Chondrocyte (in vitro differentiated cells): ENCODE measurements at places on chromosomes 4 and X. TPM values are rescaled to one million over a fixed set of nuclear protein-coding genes. Genes with fewer than 3 reads are reported as not detected.
A peak's percentile ranks its signal among the peaks of the same experiment; 100 is the strongest.

DNA sequence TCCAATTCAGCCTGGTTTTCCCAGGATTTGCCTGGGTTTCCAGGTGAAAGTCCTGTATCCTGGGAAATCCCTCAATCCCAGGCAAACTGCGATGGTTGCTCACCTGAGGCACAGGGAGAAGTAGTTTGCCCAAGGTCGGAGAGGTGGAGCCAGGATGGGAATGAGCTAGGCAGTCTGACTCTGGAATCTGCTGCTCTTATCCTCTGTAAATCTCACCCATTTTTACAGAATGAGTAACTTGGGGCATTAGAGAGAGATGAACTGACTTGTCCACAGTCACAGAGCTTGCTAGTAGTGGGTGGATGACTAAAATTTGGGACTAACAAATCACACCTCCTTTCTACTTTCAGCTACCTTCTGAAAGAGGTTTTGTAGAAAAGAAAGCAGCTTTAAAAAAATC lies 9.8 kb upstream of the ARX start:
- H3K4me3 ChIP-seq, result no peak overlapping the region
- peaks cover 19% of the 10 kb centered on the region for H3K4me1 ChIP-seq
- no peak for DNase-seq
- H3K36me3 ChIP-seq, result peaks cover 1% of the 10 kb centered on the region
- H3K27ac ChIP-seq, result no peak overlapping the region

The PHEX gene
- 0.97 to 1.2 TPM (median 1.1 TPM) in 3 replicates for total RNA-seq

The GASK1B gene
- total RNA-seq, result 36.2 to 139 TPM (median 37.6 TPM) in 3 replicates

DNA sequence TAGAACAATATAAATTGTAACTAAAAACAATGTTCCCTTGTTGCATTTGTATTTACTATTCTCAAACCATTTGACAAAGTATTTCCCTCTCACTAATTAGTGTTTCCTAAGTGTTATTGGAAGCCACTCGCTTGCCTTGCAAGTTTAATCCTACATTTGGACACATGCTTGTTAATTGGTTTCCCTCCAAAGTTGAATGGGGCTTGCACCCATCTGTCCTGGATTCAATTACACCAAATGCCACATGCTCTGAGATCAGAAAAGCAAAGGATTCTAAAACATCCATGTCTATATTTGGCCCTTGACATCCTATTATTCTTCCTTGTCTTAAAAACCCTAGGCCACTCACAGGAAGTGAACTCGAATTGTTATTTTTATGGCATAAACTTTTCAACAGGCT lies 146.6 kb downstream of the AMELX start:
- no peak overlapping the region for H3K4me3 ChIP-seq
- no peaks in the 10 kb centered on the region for H3K36me3 ChIP-seq
- H3K27ac ChIP-seq, result no peak overlapping the region
- DNase-seq, result no peak
- peaks cover 29% of the 10 kb centered on the region for H3K4me1 ChIP-seq

DNA sequence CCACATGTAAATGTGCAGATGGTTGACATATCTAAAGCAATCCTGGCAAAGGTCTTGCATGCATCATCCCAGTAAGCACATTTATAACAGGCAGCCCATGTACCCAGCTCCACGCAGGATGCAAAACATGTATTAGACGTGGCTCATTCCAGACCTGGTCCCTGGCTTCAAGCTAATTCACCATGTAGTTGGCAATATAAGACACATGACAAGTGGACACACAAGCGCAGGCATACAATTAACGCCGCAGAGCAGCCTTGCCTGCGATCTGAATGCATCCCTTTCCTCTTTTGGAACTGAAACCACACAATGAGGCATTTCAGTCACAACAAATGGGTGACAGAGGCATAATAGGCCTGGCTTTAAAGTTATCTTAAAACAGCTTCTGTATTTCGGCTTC lies 114.5 kb upstream of the TRIM2 start:
- H3K36me3 ChIP-seq, result peaks cover 2% of the 10 kb centered on the region
- no peaks in the 10 kb centered on the region for H3K27me3 ChIP-seq
- no peak overlapping the region for H3K27ac ChIP-seq
- no peak for DNase-seq
- H3K4me1 ChIP-seq, result peaks cover 13% of the 10 kb centered on the region
- no peak overlapping the region for H3K4me3 ChIP-seq

The CLCN4 gene
- total RNA-seq, result 2.2 to 4.2 TPM (median 4.2 TPM) in 3 replicates

- no peak for DNase-seq
- peaks cover 18% of the 10 kb centered on the region for H3K4me1 ChIP-seq
- no peaks in the 10 kb centered on the region for H3K36me3 ChIP-seq
- H3K27ac ChIP-seq, result no peak overlapping the region
- H3K4me3 ChIP-seq, result no peak overlapping the region
These were observed 188.2 kb downstream of the GC start for GRCh38 chr4:71595576-71596108.

The RTL3 gene
- total RNA-seq, result 0.22 to 0.28 TPM (median 0.24 TPM) in 3 replicates

DNA sequence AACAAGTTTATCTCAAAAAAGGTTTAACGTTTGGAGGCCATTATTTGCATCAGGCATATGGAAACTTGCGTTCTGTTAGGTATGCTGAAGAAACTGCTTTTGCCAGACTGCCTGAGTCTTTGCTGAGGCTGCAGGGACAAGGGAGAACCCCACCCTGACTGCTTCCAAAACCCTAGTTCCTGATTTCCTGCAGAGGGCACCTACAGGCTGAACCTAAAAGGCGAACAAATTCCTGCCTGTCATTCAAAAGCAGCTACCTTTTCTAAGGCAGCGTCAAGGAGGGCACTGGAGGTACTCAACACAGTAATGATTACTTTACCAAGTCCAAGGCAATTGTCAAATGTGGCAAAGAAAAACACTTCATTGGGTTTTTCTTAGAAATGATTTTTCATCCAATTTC lies 578 bp upstream of the CORIN start:
- DNase-seq, result no peak
- H3K27me3 ChIP-seq, result no peaks in the 10 kb centered on the region
- no peak overlapping the region for H3K4me3 ChIP-seq
- H3K4me1 ChIP-seq, result peaks cover 26% of the 10 kb centered on the region
- peaks cover 1% of the 10 kb centered on the region for H3K36me3 ChIP-seq
- H3K27ac ChIP-seq, result no peak overlapping the region

DNA sequence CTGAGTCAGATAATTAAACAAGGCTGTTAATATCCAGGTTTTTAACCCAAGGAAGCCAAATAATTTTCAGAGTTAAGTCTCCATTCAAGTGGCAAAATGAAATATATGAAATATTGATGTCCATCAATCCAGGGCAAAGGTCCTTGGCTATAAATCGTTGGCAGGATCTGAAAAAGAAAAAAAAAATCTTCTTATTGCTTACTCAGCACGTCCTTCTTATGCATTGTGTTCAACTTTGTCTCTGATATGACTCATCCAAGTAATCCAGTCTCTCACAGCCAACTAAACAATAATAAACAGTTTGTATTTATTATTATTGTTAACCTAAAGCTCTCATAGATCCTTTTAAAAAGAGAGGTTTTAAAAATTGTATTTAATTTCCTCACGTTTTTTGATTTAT lies 851.2 kb downstream of the ADGRL3 start:
- no peaks in the 10 kb centered on the region for H3K27me3 ChIP-seq
- no peak for DNase-seq
- H3K4me1 ChIP-seq, result no peaks in the 10 kb centered on the region
- no peak overlapping the region for H3K4me3 ChIP-seq

DNA sequence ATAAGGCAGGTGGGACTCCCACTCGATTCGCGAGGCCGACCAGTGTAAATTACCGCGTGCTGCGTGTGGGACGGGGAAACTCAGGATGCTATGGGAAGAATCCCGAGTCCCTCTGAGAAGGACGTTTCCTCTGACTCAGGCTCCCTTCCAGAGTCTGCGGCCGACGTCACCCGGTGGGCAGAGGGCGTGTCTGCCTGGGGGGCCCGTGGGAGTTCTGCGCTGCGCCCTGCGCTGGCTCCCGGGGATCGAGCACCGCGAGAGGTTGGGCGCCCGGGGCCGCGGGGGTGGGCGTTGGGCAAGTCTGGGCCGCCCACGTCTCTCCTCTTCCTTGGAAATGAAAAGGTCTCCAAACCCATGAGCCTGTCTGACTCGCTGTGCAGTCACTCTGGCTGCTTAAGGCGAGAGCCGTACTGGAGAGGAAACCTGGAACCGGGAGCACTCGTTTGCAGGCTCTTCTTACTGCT lies 568 bp downstream of the NIPAL1 start:
- H3K4me3 ChIP-seq, result peak overlapping the region; percentile 79
- no peak for DNase-seq
- H3K27ac ChIP-seq, result peak overlapping the region; percentile 76
- H3K4me1 ChIP-seq, result peaks cover 17% of the 10 kb centered on the region
- H3K36me3 ChIP-seq, result no peaks in the 10 kb centered on the region
- H3K27me3 ChIP-seq, result peaks cover 14% of the 10 kb centered on the region

The FAM9C gene
- not detected in 3 replicates for total RNA-seq

GRCh38 chr4:109444182-109444844 lies 10.7 kb downstream of the SEC24B start:
- H3K27me3 ChIP-seq, result no peaks in the 10 kb centered on the region
- peaks cover 7% of the 10 kb centered on the region for H3K36me3 ChIP-seq
- no peak overlapping the region for H3K4me3 ChIP-seq

DNA sequence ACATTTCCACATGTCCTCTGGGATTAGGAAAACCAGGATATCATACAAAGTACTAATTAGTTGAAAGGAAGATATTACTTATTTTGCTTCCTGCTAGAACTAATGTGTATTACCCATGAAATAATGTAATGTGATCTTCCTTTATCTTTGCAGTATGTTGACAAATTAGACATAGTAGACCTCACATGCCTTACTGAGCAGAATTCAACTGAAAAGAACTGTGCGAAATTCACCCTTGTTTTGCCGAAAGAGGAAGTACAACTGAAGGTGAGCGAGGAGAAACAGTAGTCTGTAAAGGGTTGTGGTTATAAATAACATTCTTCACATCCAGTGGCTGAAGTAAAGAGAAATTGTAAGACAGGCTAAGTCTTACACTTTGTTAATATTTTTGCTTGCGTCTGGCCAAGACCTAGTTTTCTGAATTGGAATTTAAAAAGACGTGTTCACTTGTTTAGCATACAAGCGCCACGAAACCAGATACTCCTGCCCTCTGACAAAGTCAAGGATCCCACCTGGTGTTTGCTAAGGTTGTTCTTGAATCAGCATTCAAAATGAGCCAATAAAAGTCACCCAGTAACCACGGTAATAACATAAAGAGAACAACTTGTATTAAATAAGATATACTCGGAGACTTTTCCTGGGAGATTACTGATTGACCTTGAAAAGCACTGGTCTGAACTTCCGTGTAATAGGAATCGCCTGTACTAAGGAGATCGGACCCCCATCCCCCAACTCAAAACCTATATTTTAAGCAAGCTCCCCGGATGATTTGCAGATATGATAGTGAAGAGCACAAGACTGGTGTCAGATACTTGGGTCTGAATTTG lies 16.9 kb downstream of the STAP1 start:
- no peak overlapping the region for H3K4me3 ChIP-seq
- H3K27me3 ChIP-seq, result no peaks in the 10 kb centered on the region
- no peaks in the 10 kb centered on the region for H3K4me1 ChIP-seq
- DNase-seq, result no peak
- H3K27ac ChIP-seq, result no peak overlapping the region

GRCh38 chr4:7377223-7377865 lies 57.4 kb downstream of the PSAPL1 start:
- peaks cover 18% of the 10 kb centered on the region for H3K4me1 ChIP-seq
- no peaks in the 10 kb centered on the region for H3K36me3 ChIP-seq
- no peak overlapping the region for H3K4me3 ChIP-seq
- DNase-seq, result peak; percentile 33
- H3K27ac ChIP-seq, result no peak overlapping the region

DNA sequence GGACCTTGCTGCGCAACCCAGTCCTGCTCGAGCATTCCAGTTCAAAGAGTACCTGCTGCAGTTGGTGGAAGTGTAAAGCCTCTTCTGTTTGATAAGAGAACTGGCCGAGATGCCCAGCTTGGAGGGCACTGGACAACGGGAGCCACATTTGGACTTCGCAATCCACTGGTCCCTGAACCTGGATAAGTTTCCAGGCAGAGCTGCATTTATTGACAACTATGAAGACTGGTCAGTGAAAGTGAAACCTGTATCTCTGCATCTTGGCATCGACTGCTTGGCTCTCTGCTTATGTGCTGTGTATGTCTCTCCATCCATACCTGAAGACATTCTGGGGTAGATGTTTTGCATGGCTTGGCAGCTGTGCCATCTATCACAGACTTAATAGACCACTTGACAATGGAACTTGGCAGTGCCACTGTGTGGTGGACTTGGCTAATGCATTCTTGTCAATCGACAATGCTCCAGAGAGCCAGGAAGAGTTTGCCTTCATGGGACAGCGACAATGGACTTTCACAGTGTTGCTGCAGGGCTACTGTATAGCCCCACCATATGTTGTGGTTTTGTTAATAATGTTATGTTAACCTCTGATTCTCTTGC lies 43.5 kb upstream of the ZBTB33 start:
- H3K4me3 ChIP-seq, result no peak overlapping the region
- DNase-seq, result no peak
- H3K27me3 ChIP-seq, result no peaks in the 10 kb centered on the region
- no peaks in the 10 kb centered on the region for H3K36me3 ChIP-seq

DNA sequence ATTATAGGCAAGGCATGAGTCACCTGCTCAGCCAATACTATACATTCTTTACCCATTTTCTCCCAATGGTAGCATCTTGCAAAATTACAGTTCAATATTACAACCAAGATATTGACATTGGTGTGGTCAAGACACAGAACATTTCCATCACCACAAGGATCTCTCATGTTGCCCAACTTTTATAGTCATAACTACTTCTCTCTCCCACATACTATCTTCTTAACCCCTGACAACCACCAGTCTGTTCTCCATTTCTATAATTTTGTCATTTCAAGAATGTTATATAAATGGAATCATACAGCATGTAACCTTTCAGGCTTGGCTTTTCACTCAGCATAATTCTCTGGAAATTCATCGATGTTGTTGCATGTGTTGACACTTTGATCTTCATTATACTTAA lies 144.9 kb downstream of the ENOX2 start:
- no peak for DNase-seq
- no peaks in the 10 kb centered on the region for H3K27me3 ChIP-seq
- H3K27ac ChIP-seq, result no peak overlapping the region

DNA sequence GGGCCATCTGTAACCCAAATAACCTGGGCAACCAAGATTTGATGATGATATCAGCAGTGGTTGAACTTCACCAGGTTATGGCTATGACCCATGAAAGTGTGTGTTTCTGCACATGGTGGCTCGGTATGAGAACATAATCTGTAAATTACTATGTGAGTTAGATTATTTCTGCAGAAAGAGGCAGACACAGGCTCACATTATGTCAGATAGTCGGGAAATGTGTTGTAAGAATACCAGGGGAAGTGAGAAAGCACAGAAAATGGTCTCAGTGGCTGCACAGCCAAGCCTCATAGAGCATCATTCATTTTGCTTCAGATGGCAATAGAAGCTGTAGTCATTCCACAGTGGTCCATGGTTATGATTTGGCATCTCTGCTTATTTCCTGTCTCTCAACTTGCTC lies 63.0 kb upstream of the RBPJ start:
- DNase-seq, result no peak
- H3K27me3 ChIP-seq, result peaks cover 5% of the 10 kb centered on the region
- H3K27ac ChIP-seq, result no peak overlapping the region
- H3K4me1 ChIP-seq, result peaks cover 6% of the 10 kb centered on the region
- no peak overlapping the region for H3K4me3 ChIP-seq

The MAGEA2B gene
- total RNA-seq, result not detected in 3 replicates

- H3K4me3 ChIP-seq, result no peak overlapping the region
- H3K4me1 ChIP-seq, result peaks cover 9% of the 10 kb centered on the region
- H3K27me3 ChIP-seq, result peaks cover 17% of the 10 kb centered on the region
These were observed 18.9 kb downstream of the AFP start for GRCh38 chr4:73454920-73455319.

The ADGRL3 gene
- 10.0 to 19.6 TPM (median 11.6 TPM) in 3 replicates for total RNA-seq

GRCh38 chrX:47245156-47245555 lies 12.3 kb downstream of the USP11 start:
- H3K27me3 ChIP-seq, result no peaks in the 10 kb centered on the region
- no peak for DNase-seq
- H3K36me3 ChIP-seq, result peaks cover 61% of the 10 kb centered on the region
- no peak overlapping the region for H3K27ac ChIP-seq
- no peak overlapping the region for H3K4me3 ChIP-seq
- no peaks in the 10 kb centered on the region for H3K4me1 ChIP-seq
